ENCODE measurements at places on chromosomes 2 and 18.

- peak; percentile 100 for DNase-seq
These were observed 29.6 kb downstream of the SH3BP4 start for GRCh38 chr2:234981197-234982095.

DNA sequence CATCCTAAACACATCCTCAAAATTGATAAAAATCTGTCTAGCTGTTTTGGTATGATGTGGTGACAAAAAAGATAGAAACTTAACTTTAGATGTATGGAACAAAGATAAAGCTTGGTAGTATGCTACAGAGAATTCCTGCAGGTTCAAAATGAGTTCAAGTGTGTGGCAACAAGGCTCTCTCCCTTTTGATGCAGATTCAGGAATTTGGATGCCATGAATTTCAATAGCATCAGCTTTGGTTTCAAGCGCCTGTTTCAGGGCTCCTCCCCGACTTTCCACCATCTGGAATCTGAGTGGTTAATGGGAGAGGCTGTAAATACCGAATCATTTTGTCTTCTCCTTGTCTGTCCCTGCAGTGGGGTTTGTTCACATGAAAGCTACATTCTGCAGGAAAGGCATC is 180.6 kb downstream of the MTX2 start:
- DNase-seq, result peak; percentile 77

GRCh38 chr18:28485918-28486317 is 309.0 kb upstream of the CDH2 start:
- DNase-seq, result no peak

DNA sequence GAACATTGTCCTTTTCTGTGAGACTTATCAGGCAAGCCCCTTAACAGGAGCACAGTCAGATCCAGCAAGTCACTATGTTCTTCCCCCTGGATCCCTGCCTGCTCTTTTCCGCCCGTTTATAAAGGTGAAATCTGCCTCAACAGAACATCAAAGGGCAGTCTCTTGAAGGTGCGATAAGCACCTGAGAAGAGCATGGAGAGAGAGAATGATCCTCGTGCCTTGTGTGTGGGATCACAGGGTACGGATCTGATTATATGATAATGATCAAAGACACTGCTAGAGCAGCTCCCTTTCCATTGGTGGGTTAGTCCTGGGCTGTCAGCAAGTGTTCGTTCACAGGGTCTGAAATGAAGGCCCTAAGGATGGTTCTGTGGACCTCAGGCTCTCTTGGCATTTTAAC is 106.4 kb downstream of the ZAP70 start:
- DNase-seq, result no peak

GRCh38 chr18:79949697-79950487 is 1.6 kb downstream of the SLC66A2 start:
- no peak for DNase-seq
